ENCODE measurements at places on chromosomes 2 and 18.

GRCh38 chr18:27715751-27716150, 461.2 kb downstream of the CDH2 start:
- no peak for DNase-seq

- DNase-seq: no peak
These were observed 49.8 kb downstream of the PTGR3 start for GRCh38 chr18:75159238-75159518.

DNA sequence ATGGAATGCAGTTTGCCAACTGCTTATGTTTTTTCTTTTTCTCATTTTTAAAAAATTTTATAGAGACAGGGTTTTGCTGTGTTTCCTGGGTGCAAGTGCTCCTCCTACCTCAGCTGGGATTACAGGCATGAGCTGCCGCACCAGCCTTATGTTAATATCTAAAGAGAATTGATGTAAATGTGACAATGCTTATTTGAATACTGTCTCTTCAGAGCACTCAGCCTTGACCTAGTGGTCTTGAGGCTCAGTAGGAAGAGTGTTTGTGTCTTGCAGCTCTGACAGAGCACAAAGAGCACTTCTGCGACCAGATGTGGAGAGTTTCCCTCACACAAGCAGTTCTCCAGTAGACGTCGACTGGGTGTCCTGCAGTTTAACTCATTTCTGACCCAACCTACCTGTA, 55.3 kb downstream of the ARHGEF4 start:
- no peak for DNase-seq

DNA sequence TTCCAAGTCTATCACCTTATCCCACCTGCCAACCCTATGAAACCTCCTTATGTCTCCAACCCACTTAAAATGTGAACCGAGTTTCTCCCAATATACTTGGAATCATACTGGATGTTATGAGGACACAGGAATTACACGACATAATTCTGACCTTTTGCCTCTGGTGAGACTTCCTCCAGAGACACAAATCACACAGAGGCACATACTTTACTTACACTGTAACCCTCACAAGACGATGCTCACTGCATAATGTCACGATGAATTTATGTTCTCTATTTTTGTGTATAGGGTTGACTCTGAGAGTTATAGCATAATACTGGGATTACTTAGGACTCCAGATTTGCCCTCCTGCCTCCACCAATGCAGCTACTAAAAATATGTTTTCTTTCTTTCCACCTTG, 28.0 kb upstream of the SETBP1 start:
- no peak for DNase-seq

GRCh38 chr2:44980751-44981713, 28.2 kb downstream of the SIX2 start:
- no peak for DNase-seq

GRCh38 chr2:27545348-27546141, 37.3 kb upstream of the ZNF512 start:
- no peak for DNase-seq

- DNase-seq: no peak
These were observed 105.9 kb downstream of the RBMS1 start for GRCh38 chr2:160387558-160388262.

GRCh38 chr2:161733025-161733424, 108.8 kb downstream of the SLC4A10 start:
- DNase-seq: no peak

DNA sequence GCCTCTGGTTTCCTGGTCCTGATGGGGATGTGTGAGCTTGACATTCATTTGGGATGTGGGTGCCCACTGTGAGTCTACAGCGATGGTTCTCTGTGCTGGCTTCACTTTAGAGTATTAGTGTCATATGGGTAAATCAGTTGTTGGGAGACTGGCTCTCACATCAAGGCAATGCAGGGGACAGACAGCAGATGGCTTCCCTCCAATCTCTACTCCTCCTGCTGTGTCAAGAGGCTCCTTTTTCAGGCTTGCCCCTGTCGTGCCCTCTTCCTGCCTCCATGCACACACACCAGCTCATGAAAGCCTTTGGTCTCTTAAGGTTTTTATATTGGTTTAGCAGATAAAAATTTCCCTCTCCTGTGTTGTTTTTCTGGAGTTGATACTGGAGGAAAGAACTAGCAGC, 315.6 kb downstream of the RDH14 start:
- DNase-seq: no peak

Measured in iPS DF 6.9 (cell line).